ENCODE measurements at places on chromosomes 12 and 14. TPM values are rescaled to one million over a fixed set of nuclear protein-coding genes. Genes with fewer than 3 reads are reported as not detected.
A peak's percentile ranks its signal among the peaks of the same experiment; 100 is the strongest.

GRCh38 chr12:9872162-9872561 lies 3.0 kb upstream of the CLEC2B start:
- no peak for DNase-seq
- H3K27ac ChIP-seq: no peak overlapping the region
- peaks cover 29% of the 10 kb centered on the region for H3K4me1 ChIP-seq
- H3K27me3 ChIP-seq: no peaks in the 10 kb centered on the region
- H3K4me3 ChIP-seq: no peak overlapping the region

The DIO3 gene
- total RNA-seq: not detected

- DNase-seq: peak; percentile 72
- no peaks in the 10 kb centered on the region for H3K36me3 ChIP-seq
- H3K4me1 ChIP-seq: peaks cover 21% of the 10 kb centered on the region
- H3K27me3 ChIP-seq: no peaks in the 10 kb centered on the region
- no peak overlapping the region for H3K4me3 ChIP-seq
Measured at GRCh38 chr14:64510825-64511671, 6.5 kb downstream of the ZBTB1 start.

DNA sequence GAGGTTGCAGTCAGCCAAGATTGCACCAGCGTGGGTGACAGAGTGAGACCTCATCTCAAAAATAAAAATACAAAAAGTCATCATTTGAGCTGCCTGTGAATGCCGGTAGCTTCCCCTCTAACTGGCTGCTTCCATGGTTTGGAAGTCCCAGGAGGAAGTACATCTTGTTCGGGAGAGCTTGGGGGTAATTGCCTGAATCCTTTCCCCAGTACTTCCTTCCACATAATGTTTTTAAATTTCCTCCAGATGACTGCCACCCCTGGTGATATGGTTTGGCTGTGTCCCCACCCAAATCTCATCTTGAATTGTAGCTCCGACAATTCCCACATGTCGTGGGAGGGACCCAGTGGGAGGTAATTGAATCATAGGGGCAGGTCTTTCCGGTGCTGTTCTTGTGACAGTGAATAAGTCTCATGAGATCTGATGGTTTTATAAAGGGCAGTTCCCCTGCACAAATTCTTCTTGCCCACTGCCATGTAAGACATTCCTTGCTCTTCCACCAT lies 87.2 kb downstream of the SPRING1 start:
- no peaks in the 10 kb centered on the region for H3K4me1 ChIP-seq
- no peak overlapping the region for H3K27ac ChIP-seq
- no peaks in the 10 kb centered on the region for H3K27me3 ChIP-seq
- no peak for DNase-seq
- no peaks in the 10 kb centered on the region for H3K36me3 ChIP-seq

- peaks cover 20% of the 10 kb centered on the region for H3K4me1 ChIP-seq
- H3K36me3 ChIP-seq: no peaks in the 10 kb centered on the region
- no peak overlapping the region for H3K27ac ChIP-seq
- H3K27me3 ChIP-seq: no peaks in the 10 kb centered on the region
Measured at GRCh38 chr14:105058521-105059034, 6.7 kb downstream of the GPR132 start.

GRCh38 chr12:86134561-86134960 lies 121.6 kb downstream of the MGAT4C start:
- no peak overlapping the region for H3K4me3 ChIP-seq
- H3K36me3 ChIP-seq: no peaks in the 10 kb centered on the region
- no peak for DNase-seq
- no peak overlapping the region for H3K27ac ChIP-seq

The GNB3 gene
- total RNA-seq: 9.4 TPM

The AMN gene
- not detected for total RNA-seq

The AGAP2 gene
- total RNA-seq: 0.24 TPM

The CCDC196 gene
- not detected for total RNA-seq

DNA sequence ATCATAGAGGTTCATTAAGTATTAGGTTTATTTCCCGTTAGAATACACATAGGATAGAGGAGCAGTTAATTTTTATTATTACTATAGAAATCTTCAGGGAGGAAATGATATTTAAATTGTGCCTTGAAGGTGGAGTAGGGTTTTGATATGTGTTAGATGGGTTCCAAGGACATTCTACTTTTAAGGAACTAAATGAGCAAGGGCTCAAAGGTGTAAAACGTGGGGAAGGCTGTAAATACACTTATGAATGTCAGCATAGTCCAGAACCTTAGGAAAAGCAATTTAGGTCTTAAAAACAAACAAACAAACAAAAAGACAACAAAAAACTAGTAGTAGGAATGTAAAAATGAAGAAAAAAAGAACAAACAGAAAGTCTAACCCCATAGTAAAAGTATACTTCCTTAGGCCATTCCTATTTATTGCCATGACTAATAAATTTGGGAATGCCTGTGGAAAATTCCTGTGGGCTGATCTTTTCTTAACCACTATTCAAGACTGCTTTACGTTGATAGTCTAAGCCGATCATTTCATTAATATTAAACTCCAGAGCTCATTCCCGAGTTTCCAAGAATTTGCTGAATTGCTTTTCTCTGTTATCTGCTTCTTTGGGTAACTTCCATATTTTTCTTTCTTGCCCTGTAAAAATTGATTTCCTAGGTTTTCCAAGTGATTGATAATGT lies 180.3 kb downstream of the RAD51B start:
- H3K27ac ChIP-seq: no peak overlapping the region
- H3K27me3 ChIP-seq: no peaks in the 10 kb centered on the region
- DNase-seq: peak; percentile 48
- no peaks in the 10 kb centered on the region for H3K36me3 ChIP-seq
- H3K4me1 ChIP-seq: no peaks in the 10 kb centered on the region
- H3K4me3 ChIP-seq: no peak overlapping the region

The KLHDC1 gene
- 1.6 TPM for total RNA-seq

The CNTN1 gene
- 0.07 TPM for total RNA-seq

DNA sequence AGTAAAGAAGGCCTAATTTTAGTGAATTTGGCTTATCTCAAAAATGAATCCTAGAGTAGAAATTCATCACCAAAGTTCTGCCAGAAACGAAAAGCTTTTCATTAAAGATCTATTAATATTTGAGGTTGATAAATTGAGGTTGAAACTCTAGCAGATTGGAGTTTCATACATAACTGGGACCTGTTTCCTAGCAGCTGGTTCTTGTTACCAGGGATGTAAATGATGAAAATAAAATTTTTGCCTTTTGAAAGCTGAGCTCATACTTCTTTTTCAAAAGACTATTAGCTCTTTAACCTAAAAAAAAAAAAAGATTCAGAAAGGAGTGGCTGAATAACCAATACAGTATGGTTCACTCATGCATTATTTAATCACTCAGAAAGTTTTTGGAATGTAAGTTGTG lies 98.3 kb downstream of the PTGER2 start:
- DNase-seq: no peak
- H3K27ac ChIP-seq: no peak overlapping the region
- no peak overlapping the region for H3K4me3 ChIP-seq
- no peaks in the 10 kb centered on the region for H3K36me3 ChIP-seq
- no peaks in the 10 kb centered on the region for H3K27me3 ChIP-seq

The TPH2 gene
- not detected for total RNA-seq
